ENCODE measurements at places on chromosomes 5 and 9. TPM values are rescaled to one million over a fixed set of nuclear protein-coding genes. Genes with fewer than 3 reads are reported as not detected.

CAMK2A gene
- not detected for polyA plus RNA-seq

AQP7 gene
- polyA plus RNA-seq, result 548 TPM

ADAMTS2 gene
- 14.6 TPM for polyA plus RNA-seq

PCDHB6 gene
- 0.33 TPM for polyA plus RNA-seq

ATP6V0E1 gene
- 145 TPM for polyA plus RNA-seq

PCSK5 gene
- polyA plus RNA-seq, result 2.1 TPM

NMUR2 gene
- polyA plus RNA-seq, result not detected

TMOD1 gene
- 8.8 TPM for polyA plus RNA-seq

UBQLN1 gene
- polyA plus RNA-seq, result 57.1 TPM

PKD2L2 gene
- polyA plus RNA-seq, result not detected

RIMOC1 gene
- polyA plus RNA-seq, result 9.9 TPM

HTR4 gene
- not detected for polyA plus RNA-seq

ARID3C gene
- not detected for polyA plus RNA-seq

NEUROG1 gene
- polyA plus RNA-seq, result not detected

CDKN2A gene
- polyA plus RNA-seq, result 0.17 TPM

PRRX2 gene
- polyA plus RNA-seq, result 9.3 TPM

PDCD1LG2 gene
- polyA plus RNA-seq, result 0.14 TPM

SLC35A4 gene
- 31.2 TPM for polyA plus RNA-seq

SMIM15 gene
- 16.1 TPM for polyA plus RNA-seq

TEX48 gene
- not detected for polyA plus RNA-seq

INSL6 gene
- polyA plus RNA-seq, result not detected

Data from adipose tissue (tissue), 3 donors.